ENCODE measurements at places on chromosomes 11 and 22.

DNA sequence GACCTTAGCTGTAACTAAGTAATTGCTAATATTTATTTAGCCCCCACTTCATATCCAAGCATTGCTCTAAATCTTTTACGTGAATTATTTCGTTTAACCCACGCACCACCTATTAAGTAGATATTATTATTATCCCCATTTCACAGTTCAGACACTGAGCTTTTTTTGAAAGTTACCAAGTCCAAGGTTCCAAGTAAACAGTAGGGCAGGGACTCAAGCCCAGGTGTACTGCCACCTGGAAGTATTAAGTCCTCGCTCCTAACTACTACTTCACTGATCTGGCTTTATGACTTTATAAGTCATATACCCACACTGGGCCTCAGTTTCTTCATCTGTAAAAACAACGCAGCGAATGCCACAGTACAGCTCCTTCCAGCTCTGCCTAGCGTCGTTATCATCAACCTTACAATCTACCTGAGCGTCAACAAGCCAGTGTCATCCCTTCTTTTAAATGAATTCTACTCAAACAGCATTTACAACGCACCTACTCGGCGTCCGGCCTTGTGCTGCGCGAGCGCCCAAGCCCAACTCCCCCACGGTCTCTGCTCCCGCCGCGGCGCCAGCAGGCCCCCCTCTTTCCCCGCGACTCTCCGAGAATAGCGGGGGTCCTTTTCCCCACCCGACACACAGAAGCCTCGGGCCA lies 624 bp downstream of the TMEM41B start:
- no peak for DNase-seq

DNA sequence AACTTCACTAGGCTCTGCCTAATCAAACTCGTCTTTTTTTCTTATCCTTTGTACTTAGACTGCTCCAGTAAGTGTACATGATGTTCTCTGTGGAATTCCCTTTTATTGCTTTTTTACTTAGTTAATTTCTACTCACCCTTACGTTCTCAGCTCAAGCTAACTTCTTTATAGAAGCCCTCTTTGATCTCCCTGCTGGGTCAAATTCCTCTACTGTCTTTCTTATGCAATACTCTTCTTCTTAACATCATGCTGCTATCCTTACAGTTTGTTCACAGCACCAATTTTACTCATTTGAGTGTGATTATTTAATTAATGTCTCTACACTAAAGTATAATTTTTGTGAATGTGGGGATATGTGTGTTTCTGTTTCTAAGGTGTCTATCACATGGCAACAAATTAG lies 498.3 kb downstream of the CNTN5 start:
- no peak for DNase-seq

DNA sequence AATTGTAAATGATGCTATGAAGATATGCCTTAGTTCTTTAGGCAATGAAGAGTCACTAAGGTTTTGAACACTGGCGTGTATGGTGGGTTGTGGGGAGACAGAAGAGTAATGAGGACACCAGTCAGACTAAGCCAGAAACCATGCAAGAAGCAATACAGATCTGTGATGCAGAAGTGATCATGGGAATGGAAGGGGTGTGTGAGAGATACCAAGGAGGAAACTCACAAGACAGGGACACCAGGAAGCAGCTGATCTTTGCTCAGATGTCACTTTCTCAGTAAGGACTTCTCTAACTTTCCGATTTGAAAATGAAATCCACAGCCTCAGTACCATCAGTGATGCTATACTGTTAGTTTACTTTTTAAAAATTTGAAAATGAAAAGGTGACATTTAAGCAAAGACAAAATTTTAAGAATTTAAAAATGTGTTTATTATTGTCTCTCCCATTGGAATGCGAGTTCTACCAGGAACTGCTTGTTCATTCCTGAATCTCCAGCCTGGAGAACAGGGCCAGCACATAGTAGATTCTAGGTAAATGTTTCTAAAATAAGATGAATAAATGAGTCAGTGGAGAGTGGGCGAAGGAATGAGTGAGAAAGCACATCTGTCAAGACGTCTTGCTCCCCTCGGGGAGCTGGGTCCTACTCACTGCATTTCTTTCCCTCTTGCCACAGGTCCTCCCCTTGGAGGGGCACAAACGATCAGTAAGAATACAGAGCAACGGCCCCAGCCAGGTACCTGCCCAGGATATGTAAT lies 60.4 kb downstream of the KCNJ1 start:
- no peak for DNase-seq

GRCh38 chr11:3189886-3190583 lies 24.9 kb upstream of the OSBPL5 start:
- DNase-seq, result no peak

DNA sequence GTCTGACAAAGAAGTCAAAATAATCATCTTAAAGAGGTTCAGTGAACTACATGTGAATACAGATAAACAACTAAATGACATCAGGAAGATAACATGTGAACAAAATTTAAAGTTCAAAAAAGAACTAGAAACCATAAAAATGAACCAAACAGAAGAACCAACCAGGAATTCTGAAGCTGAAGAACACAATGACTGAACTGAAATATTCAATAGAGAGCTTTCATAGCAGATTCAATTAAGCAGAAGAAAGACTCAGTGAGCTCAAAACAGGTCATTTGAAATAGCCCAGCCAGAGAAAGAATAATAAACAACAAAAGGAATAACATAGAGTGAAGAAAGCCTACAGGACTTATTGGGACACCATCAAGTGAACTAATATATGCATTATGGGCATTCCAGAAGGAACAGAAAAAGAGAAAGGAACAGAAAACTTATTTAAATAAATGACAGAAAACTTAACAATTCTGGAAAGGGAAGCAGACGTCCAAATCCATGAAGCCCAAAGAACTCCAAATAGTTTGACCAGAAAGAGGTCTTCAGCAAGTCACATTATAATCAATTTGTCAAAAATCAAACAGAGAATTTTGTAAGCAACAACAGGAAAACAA lies 11.0 kb upstream of the SLC36A4 start:
- DNase-seq, result no peak

DNA sequence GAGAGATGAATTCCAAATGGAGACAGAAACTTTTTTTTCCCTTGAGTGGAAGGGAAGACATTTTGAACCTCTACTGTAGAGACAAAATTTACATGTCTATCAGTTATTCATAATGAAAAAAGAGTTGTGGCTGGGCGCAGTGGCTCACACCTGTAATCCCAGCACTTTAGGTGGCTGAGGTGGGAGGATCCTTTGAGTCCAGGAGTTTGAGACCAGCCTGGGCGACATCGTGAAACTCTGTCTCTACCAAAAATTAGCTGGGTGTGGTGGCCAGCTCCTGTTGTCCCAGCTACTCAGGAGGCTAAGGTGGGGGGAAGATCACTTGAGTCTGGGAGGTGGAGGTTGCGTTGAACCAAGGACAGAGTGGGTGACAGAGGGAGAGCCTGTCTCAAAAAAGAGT lies 4.1 kb downstream of the EED start:
- no peak for DNase-seq

GRCh38 chr22:45472426-45472825 lies 30.3 kb upstream of the FBLN1 start:
- DNase-seq, result no peak
